ENCODE measurements at places on chromosomes 5 and 9. TPM values are rescaled to one million over a fixed set of nuclear protein-coding genes. Genes with fewer than 3 reads are reported as not detected.

FAM200C gene
- 1.9 TPM for total RNA-seq

MOCS2 gene
- total RNA-seq: 24.0 TPM

GRCh38 chr9:133589454-133590227 is 19.5 kb downstream of the FAM163B start:
- no peak for DNase-seq

- no peak for DNase-seq
These were observed 647.7 kb upstream of the ITGA1 start for GRCh38 chr5:52139888-52140615.

DNA sequence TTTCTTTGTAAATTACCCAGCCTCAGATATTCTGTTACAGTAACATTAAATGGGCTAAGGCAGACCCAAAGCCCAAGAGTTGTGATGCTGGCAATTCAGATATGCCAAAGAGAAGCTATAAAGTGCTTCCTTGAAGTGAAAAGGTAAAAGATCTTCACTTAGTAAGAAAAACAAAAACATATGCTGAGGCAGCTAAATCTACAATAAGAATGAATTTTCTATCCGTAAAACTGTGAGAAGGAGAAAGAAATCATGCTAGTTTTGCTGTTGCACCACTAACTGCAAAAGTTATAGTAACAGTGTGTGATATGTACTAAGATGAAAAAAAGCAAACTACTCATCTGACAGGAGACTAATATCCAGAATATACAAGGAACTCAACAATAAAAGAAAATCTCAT is 39.9 kb downstream of the FAM114A2 start:
- no peak for DNase-seq

DNA sequence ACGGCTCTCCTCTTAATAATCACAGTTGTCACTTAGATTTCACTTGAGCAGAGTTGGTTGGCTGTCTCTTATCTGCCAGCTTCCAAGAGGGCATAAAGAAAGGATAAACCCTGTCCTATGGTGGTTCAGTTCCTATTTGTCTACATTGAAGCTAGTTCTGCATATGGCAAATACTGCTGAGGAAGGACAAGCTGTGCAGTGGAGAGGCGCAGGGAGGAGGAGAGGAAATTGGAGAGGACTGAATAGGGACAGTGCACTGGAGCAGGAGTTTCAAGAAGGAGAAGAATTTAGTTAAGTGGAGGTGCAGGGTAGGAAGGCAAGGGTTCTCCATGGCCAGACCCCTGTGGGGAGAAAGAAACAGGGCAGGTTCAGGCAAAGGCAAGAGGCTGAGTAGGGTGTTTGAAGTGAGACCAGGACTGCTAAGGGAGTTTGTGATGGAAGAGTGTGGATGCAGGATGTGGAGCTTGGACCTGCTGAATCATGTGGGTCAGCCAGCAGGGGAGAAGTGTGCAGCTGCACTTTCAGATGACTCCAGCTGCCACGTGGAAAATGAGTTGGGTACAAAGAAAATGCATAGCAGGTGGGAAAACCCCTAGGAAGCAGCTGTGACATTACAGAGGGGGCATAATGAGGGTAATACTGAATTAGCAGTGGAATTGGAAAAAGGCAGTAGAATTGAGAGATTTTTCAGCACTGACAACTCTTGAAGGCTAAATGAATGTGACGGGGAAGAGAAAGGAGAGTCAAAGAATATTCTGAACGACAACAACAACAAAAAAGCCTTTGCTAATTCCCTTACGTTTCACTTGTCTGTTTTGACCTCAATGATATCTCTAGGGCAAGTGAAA is 66.8 kb downstream of the MAMDC2 start:
- peak; percentile 35 for DNase-seq

AQP3 gene
- total RNA-seq: 0.20 TPM

DNA sequence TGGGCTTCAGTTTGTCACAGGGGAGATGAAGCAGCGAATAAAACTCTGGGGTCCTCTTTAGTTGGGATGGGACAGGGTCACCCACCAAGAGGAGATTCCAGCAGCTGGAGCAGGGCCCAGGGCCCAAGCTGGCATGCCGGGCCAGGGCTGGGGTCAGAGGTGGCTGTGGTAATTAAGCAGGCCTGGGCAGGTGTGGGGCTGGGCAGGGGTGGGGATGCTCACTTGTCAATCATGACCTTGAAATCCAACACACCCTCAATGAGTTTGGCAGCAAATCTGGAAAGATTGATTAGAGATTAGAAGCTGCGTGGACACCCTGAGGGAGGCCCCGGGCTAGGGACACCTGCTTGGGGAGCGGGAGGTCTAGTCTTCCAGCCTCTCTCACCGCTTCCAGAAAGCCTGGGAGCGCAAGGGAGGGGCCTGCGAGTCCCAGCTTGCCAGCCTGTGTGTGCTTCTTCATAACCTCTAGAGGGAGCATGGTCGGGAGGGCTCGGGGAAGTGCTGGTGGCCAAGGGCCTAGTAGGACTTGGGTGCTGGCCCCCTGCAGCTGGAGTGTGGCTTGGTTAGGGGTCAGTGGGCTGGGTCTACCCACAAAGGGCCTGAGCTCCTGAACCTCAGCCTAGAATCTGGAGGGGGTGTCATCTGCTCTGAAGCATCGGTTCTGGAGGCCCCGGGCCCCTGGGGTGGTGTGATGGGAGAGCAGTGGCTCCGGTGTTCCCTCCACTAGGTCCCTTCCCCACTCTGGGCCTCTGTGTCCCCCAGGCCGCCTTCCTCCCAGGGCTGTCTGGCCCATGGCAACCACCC is 7.6 kb downstream of the CRAT start:
- DNase-seq: no peak

DNAJC18 gene
- 7.6 TPM for total RNA-seq

- DNase-seq: no peak
These were observed 276.6 kb downstream of the ICE1 start for GRCh38 chr5:5699062-5699461.

VCAN gene
- 1.4 TPM for total RNA-seq

GRCh38 chr5:97923496-97923895 is 740.4 kb upstream of the RIOK2 start:
- DNase-seq: no peak

GRCh38 chr9:71681104-71681707 is 87.1 kb downstream of the CEMIP2 start:
- DNase-seq: no peak

DNA sequence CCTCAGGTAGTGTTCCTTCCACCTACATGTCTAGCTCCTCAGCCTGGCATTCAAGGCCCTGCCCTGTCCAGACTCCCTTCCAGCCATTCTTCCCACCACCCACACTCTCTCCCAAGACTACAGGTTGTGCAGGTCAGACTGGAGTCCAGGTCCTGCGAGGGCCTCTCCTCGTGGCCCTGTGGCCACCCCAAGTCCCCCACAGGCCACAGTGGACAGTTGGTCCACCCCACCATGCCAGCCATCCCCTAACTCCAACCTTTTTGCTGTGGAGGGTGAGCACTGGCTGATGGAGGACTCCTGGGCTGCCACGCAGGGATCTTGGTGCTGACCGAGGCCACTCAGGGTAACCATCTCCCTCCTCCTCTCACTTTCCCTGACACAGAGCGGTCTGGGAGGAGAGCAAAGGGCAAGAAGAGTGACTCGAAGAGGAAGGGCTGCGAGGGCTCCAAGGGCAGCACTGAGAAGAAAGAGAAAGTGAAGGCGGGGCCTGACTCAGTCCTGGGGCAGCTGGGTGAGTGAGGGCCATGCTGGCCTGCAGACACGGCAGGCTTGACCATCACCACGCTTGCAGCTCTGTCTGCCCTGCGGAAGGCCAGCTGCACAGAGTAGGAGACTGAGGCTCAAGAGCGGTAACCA is 51.0 kb downstream of the JADE2 start:
- DNase-seq: no peak

DNA sequence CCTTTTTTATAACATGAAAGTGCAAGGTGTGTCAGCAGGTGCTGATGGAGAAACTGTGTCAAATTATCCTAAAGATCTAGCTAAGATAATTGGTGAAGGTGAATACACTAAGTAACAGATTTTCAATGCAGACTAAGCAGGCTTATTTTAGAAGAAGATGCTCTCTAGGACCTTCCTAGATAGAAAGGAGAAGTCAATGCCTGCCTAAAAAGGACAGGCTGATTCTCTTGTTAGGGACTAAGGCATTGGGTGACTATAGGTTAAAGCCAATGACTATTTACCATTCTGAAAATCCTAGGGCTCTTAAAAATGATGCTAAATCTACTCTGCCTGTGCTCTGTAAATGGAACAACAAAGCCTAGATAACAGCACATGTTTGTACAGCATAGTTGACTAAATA is 1682.4 kb downstream of the MAT2B start:
- DNase-seq: no peak

DNA sequence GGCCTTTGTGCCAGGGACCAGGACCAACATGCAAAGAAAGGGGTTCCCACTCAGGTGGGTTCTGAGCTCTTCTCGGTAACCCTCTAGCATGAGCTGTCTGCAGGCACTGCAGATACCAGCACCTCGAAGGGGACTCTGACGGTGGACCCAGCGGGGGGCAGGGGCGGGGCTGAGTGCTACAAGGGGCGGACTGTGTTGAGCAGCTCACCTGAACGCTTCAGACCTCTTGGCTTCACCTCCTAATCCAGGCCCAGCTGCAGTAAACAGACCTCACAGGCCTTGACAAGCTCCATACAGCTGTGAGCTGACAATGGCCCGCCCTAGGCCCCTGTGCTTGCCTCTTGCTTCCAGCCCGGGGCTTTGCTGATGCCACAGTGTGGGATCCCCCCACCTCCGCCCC is 48.4 kb downstream of the C9orf50 start:
- DNase-seq: no peak

GRCh38 chr5:119578937-119579336 is 50.4 kb upstream of the FAM170A start:
- no peak for DNase-seq

DNA sequence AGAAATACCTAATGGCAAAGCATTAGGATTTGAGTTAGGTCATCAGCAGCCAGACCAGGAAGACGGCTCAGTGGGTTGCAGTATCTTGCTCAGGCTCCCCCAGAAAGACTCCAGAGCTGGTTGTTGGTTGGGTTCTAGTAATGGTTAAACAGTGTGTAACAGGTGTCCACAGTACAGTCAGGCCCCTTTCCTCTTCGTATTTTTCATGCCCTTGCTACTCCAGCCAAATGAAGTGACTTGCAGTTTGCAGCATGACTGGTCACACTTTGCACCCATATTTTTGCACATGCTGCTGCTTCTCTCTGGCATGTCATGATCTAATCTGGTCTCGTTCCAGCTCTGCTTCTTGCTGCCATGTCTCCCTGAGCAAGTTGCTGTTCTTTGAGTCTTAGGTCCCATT is 60.6 kb upstream of the TRPC7 start:
- DNase-seq: no peak

DNA sequence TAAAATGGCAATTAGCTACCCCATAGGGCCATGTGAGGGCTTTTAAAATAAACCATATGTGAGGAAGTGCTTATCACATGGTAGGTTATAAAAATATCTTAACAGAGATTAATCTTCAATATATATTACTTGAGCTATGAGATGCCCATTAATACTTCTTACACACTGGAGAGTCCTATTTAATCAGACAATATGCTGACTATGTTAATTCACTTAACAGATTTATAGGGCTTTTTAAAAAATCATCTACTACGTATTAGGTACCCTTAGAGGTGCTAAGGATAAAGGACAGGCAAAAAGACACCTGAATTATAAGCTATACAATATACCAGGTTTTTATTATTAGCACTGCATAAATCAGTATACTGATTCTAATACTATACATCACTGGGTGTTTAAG is 102.6 kb downstream of the STRBP start:
- no peak for DNase-seq

GRCh38 chr9:40914772-40915659 is 213.5 kb downstream of the FOXD4L6 start:
- DNase-seq: no peak

RANBP3L gene
- total RNA-seq: not detected

C5orf52 gene
- total RNA-seq: not detected

BTNL9 gene
- 0.07 TPM for total RNA-seq

CSNK1A1 gene
- 486 TPM for total RNA-seq

EDIL3 gene
- total RNA-seq: 8.6 TPM

GLDC gene
- total RNA-seq: 19.4 TPM

GRCh38 chr5:131272307-131272706 is 8.5 kb downstream of the CDC42SE2 start:
- no peak for DNase-seq

GRCh38 chr9:76759732-76760131 is 4.5 kb upstream of the PCA3 start:
- DNase-seq: no peak

- DNase-seq: no peak
These were observed 256.8 kb upstream of the GRAMD2B start for GRCh38 chr5:126166368-126166767.

GRCh38 chr5:108193021-108193795 is 188.7 kb downstream of the FBXL17 start:
- DNase-seq: no peak

GRCh38 chr9:91836515-91836914 is 113.5 kb downstream of the ROR2 start:
- no peak for DNase-seq

ZDHHC11 gene
- total RNA-seq: 1.6 TPM

DNA sequence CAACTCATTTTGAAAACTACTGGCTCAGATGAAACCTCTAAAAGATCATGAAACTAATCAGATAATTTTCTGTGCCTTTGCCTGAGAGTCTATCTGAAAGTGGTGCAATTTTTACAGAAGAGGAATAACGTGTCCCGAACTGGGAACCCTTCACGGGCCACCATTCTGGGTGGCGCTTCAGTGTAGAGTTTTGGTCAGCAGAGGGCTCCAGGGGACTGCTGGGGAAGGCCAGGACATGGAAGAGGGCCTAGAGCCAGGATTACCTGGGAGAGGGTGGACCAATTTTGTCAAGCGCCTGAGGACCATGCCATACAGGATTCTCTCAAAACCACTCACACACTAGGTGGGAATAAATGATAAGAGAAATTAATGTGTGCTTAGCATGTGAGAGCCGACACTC is 49.7 kb upstream of the PLEKHG4B start:
- no peak for DNase-seq

CARTPT gene
- total RNA-seq: not detected

DNA sequence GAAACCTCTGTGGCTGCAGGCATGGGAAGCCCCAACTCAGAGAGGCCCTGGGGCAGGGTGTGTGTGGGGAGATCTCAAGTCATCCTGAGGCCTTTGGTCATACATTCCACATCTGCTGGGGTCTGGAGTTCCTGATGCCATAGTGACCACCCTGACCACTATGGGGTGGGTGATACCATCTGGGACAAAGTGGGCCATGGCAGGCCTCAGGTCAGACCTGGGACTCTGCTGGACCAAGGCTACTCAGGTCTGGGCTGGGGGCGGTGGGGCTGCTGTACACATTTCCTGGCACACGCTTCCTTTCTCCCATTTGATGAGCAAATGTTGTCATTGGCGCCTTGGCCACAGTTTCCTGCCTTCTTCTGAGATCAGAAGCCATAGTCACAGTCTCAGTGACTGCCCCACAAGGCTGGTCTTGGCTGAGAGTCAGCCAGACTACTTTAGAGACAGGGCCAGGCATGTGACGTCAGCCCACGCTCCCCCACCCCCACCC is 15.1 kb upstream of the ACSL6 start:
- no peak for DNase-seq

GRCh38 chr9:19432473-19432872 is 23.7 kb downstream of the ACER2 start:
- DNase-seq: no peak

GRCh38 chr9:106417685-106418084 is 445.3 kb upstream of the ZNF462 start:
- DNase-seq: no peak

Measured in pulmonary artery endothelial cell (primary cell).